Aorta (tissue), 5 donors: ENCODE measurements at places on chromosomes 12 and 14. TPM values are rescaled to one million over a fixed set of nuclear protein-coding genes. Genes with fewer than 3 reads are reported as not detected.
A peak's percentile ranks its signal among the peaks of the same experiment; 100 is the strongest.

GRCh38 chr14:71525663-71526221, 406.5 kb upstream of the RGS6 start:
- H3K27ac ChIP-seq: no peak overlapping the region
- H3K27me3 ChIP-seq: no peaks in the 10 kb centered on the region
- no peaks in the 10 kb centered on the region for H3K36me3 ChIP-seq
- no peaks in the 10 kb centered on the region for H3K4me1 ChIP-seq

DNA sequence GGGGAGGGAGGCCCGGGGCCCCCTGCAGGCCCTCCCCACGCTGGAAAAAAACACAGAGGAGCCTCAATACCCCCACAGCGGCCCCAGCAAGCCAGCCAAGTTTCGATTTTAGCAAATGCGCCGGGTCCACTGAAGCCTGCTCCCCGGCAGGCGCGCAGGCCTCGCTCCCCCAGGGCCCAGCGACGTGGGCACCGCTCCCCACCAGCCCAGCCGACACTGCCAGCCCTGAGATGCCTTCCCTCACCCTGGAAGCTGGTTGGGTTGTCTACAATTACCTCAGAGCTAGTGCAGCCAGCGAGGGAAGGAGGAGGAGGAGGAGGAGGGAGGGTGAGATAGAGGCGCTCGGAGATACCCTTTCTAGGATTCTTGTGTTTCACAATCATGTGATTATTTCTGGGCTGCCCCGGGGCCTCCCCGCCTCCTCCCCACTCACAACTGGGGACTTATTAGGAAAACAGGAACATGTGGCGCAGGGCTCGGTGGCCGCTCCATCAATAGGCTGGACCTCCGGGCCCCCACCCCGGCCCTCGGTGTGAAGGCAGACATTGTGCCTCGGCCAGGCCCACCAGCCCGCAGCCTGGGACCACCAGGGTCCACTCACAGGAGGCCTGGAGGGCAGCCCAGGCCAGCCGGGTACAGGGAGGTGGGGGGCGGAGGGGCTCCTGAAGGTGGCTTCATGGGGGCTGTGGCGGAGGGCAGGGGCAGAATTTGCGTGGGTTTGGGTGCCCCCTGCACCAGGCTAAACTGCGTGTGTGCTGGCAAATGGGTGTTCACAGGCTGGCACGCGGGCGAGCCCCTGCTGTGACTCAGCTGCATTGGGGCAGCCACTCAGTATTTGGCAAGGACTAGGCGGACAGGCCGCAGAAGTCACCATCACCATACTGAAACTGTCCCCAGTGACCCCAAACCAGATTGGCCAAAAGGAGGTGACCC, 109.9 kb downstream of the NCOR2 start:
- peak; percentile 92 for DNase-seq
- H3K27me3 ChIP-seq: no peaks in the 10 kb centered on the region
- no peaks in the 10 kb centered on the region for H3K4me1 ChIP-seq
- no peak overlapping the region for H3K4me3 ChIP-seq
- H3K27ac ChIP-seq: peak overlapping the region; percentile 10

Gene CIROP
- not detected for polyA plus RNA-seq

DNA sequence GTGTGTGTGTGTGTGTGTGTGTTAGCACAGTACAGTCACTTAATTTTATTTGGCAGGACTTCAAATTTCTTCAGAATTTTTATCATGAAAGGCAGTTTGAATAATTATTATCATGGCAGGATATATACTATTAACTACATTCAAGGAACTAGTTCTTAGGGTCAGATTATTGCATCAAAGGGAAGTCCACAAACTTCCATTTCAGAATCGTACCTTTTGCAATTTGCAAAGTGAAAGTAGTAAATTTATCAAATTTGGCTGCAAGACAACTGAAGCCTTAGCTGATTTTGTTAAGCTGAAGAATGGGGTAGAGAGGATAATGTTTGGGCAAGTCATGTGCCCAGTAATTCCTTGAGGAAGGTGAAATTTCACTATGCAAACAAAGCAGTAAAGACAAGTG, 68.2 kb downstream of the PLEKHG7 start:
- no peaks in the 10 kb centered on the region for H3K27me3 ChIP-seq
- H3K36me3 ChIP-seq: no peaks in the 10 kb centered on the region
- no peak for DNase-seq

GRCh38 chr12:64538121-64538520, 72.2 kb upstream of the RASSF3 start:
- no peak overlapping the region for H3K27ac ChIP-seq
- DNase-seq: no peak
- H3K4me3 ChIP-seq: no peak overlapping the region
- H3K36me3 ChIP-seq: no peaks in the 10 kb centered on the region
